Motor neuron (in vitro differentiated cells): ENCODE measurements at places on chromosomes 6 and 20. TPM values are rescaled to one million over a fixed set of nuclear protein-coding genes. Genes with fewer than 3 reads are reported as not detected.

DNA sequence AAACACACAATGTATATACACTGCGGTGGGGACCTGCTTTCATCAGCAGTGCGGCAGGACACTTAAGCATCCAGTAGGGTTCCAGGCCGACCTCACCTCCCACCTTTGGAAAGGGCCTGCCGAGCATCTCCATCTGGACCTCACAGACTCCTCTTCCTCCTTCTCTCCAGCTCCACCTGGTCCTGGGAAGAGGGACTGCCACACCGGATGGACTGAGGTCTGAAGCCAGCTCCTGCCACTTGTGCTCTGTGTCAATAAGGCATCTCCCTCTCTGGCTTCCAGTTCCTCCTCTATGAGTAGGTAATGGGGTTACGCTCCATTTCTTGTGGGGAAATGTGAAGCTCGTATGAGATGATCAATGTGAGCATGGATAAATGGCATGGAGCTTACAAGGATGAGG, 19.1 kb upstream of the NNAT start:
- ATAC-seq, result no peak

DNA sequence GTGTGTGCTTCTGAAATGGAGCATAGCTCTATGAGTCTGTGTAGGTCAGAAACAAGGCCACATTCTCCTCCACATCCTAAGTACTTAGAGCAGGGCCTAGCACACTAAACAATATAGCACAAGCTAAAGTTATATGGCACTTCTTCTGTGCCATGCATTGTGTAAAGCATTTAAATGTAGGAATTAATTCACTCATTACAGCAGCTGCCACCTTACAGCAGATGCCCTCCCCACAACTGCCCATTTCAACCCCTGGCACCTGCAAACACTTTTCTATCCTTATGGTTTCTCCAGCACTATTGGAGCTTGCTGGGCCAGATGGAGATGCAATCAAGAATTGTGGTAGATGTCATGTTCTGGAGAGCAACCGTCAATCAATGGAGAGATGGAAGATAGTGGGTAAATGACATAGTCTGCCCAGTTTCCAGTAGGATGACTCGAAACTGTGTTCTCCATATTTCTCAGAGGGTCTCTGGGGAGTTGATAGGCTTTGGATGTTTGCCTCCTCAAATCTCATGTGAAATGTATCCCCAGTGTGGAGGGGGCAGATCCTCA, 373.7 kb downstream of the DOK5 start:
- no peak for ATAC-seq

DNA sequence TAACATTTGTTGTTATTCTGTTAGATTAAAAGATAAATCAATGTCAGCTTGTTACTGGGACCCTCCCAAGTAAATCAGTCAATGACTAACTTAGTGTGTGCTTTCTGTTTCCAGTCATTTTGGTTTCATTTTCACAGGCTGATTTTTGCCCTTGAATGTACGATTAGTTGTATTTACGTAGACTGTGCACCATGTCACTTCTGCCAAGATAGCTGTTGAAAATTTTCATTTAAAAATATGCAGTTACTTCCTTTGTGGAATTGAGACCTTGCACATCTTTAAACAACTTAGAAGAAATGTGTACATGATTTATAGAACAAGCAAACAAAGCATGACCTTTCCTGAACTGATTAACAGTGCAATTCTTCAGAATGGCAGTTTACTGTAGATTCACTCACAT, 944.8 kb upstream of the CITED2 start:
- peak; percentile 12 for ATAC-seq

Gene NFKBIE
- total RNA-seq, result 5.4 and 6.7 TPM in 2 replicates

Gene FGD2
- total RNA-seq, result 1.0 and 1.8 TPM in 2 replicates

DNA sequence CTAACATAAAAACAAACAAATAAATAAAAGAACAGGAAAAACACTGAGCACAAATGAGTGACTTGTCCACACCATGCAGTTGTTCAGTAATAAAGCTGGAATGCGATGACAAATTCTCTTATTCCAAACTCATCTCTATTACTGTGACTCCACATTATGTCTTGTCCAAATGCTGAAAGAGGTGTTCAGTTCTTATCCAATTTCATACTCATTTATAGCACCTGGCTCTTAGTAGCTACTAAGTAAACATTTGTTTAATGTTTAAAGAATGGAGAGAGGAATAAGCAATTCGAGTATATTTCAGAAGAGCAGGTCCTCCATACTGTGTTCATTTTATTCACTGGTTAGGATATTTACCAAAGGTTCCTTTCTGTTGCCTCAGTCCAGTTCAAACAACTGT, 439.0 kb upstream of the JAG1 start:
- ATAC-seq, result no peak

- no peak for ATAC-seq
Measured at GRCh38 chr6:66771626-66772025, 1064.6 kb upstream of the EYS start.

- ATAC-seq, result peak; percentile 18
Measured at GRCh38 chr6:47922391-47922790, 140.6 kb downstream of the OPN5 start.

GRCh38 chr6:150070236-150070818, 1.4 kb upstream of the ULBP3 start:
- no peak for ATAC-seq

Gene OR2B2
- total RNA-seq, result 0.17 TPM in 1 of 2 replicates, not detected in the other

DNA sequence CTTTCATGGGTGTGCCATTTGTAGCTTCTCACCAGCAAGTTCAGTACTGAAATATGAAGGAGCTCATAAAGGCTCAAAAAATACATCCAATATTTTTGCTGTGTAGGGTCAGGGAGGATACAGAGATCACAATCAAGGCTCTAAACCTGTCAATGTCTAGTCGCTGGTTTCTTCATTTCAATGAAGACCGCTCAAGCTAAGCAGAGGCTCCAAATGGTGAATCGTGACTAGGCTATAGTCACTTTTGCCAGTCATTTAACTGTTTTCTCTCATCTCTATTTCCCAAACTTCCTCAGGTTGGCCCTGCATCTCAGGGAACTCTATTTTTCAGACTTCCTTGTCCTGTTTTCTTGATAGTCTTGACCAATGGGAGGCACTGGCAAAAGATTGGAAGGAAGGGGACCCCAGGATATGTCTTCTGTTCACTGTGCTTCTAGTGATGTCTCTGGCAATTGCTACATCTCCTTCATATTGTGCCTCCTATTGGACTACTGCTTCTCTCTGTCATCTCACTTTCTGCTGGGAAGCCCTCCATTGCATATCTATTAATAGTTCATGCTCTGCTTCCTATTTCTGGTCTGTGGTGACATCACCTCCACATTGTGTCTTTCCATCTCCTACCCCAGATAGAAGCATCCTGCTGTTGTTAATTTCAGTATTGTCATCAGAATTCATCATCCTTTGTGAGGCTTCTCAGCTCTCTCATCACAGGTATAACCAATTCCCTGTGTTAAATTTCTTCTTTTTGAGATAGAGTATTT, 87.7 kb upstream of the FAM184A start:
- ATAC-seq, result peak; percentile 37

- peak; percentile 89 for ATAC-seq
Measured at GRCh38 chr6:152380993-152381898, 255.9 kb downstream of the SYNE1 start.

DNA sequence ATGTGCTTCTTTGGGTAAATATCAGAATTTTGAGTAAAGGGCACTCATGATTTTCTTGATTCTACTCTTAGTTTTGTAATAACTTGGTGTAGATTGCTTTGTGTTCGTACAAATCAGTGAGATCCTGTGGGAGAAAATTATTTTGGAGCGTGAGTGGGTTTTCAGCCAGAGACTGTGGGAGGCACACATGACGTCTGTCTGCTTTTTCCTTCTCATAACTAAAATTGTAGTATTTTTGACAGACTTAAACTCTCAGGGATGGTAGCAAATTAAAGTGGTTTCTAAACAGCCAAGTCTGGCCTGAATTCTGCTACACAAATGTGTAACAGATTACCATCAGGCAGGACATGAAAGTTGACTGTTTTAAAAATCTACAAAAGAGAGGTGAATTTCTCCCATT, 222.6 kb downstream of the OTOR start:
- no peak for ATAC-seq

DNA sequence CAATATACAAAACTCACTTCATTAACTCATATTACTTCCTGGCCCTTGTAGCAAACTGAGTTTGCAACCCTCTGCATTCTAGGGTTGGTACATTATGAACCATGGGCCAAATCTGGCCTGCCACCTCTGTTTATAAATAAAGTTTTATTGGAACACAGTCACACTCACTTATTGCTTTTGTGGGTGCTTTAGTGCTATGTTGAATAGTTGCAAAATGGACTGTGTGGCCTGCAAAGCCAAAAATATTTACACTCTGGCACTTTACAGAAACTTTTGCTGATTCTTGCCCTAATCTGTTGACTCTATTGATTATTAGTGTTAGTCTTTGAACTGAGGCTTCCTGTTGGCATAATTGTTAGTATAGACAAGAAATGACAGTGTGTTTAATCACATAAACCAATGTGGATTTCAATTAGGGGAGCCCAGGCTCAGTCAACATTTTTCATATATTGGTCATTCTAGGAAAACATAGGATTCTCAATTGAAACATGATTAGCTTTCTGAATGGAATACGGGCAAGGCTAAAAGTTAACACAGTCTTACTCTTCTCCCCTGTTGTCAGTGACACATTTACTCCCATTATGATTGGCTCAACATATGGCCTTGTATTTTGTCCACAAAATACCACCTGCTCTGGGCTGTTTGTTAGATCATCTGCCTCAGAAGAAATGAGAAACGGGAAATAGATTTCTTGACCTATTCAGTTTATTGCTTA, 241.9 kb upstream of the ZFP64 start:
- ATAC-seq, result no peak

- no peak for ATAC-seq
Measured at GRCh38 chr6:124869416-124869815, 92.8 kb upstream of the RNF217 start.

GRCh38 chr20:45817376-45818194, 5.1 kb downstream of the UBE2C start:
- ATAC-seq, result no peak

- ATAC-seq, result no peak
Measured at GRCh38 chr20:60762386-60762785, 489.7 kb upstream of the CDH4 start.

Gene TNXB
- total RNA-seq, result 11.2 and 23.9 TPM in 2 replicates

DNA sequence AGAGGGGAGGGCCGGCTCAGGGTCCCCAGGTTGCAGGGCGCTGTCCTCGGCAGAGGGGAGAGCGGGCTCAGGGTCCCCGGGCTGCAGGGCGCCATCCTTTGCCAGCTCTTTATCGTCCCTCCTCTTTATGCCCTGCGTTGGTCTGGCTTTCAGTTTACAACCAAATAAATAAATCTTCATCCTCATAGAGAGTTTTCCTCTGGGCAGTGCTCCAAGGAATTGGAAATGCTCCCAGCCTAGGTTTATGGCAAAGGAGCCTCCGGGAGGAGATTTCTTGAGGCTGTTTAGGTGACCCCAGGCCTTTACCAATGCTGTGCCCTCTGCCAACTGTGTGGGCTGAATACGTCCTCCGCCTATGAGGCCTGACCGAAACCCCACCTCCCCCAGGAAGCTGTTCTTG, 60.2 kb downstream of the CHMP4B start:
- no peak for ATAC-seq

Gene MAFB
- 22.0 and 25.2 TPM in 2 replicates for total RNA-seq

Gene FRK
- 2.5 and 2.6 TPM in 2 replicates for total RNA-seq

Gene SOX12
- total RNA-seq, result 25.8 and 26.6 TPM in 2 replicates

- ATAC-seq, result peak; percentile 100
Measured at GRCh38 chr6:71254323-71254722, 34.3 kb upstream of the OGFRL1 start.

Gene HRH3
- total RNA-seq, result 1.8 and 2.8 TPM in 2 replicates

DNA sequence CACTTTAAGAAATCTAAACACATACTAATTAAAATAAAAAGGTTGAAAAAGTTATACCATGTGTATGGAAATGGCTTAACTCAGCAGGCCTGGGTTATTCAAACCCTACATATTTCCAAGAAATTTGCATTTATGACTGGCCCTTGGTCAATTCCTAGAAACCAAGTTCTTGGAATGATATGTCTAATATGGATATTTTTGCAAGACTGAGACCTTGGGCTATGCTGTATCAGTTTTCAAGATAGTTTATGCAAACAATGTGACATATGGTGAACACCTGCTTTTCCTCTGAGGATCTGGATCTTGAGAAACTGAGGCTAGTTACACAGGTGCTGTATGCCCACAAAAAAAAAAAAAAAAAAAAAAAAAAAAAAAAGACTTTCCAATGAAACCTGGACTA, 536.9 kb upstream of the HS3ST5 start:
- peak; percentile 76 for ATAC-seq

Gene NRN1
- 43.0 and 54.0 TPM in 2 replicates for total RNA-seq

DNA sequence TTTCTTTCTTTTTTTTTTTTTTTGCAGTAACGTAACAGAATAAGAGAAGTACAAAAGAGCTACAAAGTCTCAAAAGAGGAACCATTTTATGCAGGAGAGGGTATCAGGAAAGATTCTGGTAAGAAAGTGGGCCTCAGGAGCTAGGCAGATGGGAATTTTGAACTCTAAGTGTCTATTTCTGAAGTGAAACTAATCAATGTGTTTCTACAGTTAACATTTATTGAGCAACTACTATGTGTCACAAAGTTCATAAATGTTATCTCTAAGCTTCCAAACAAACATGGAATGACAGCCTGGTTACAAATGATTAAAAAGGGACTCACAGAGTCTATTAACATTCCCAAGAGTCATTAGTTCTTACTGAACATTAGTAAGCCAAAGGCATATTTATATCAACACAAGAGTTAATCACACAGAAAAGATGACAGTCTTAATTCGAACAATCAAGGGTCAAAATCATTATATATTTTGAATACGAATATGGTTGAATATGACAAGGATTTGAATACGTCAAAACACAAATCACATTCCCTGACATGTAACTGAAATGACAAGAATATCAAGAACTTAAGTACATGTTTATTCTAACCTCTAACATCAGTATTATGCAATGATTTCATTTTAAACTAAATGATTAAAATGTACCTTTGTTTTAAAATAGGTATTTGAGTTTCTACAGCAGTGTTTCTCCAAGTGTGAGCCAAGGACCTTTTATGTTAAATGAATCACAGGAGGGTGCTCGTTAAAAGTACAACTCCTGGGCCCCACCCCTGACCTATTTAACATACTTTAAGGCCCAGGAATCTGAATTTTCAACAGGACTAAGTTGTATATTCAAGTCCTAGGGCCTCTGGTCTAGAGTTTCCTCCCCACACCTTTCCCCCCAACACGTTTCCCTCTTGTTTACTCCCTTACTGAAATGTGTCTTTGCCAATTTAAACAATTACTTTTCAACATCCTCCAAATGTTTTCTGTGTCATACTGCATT, 89.7 kb downstream of the ATXN1 start:
- no peak for ATAC-seq

Gene QKI
- total RNA-seq, result 126 and 140 TPM in 2 replicates

DNA sequence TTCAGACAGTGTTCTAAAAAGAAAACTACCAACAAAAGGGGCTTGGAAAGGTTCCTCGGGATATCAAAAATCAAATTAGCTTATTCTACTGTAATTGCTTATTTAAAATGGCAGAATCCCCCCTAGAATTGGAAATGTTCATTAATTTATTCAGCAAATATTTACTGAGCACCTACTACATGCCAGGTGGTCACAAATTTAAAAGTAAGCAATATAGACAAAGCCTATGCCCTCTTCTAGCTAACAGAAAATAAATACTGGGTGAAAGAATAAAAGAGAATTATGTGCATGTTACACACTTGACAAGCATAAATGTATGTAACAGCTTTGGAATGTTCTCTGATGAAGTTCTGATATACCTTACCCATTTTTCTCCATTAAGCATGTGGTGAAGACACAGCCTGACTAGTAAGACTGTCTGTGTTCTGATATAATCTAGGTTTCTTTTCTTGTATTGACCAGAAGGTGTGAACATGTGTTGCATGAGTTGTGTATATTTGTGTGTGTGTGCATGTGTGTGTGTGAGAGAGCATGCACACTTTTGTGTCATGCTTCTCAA, 606.7 kb upstream of the CITED2 start:
- ATAC-seq, result no peak

Gene AAR2
- total RNA-seq, result 22.7 and 23.4 TPM in 2 replicates

GRCh38 chr6:129267028-129267427, 384.1 kb downstream of the LAMA2 start:
- ATAC-seq, result no peak
